Dermis microvascular lymphatic vessel endothelial cell (primary cell): ENCODE measurements at places on chromosomes 11 and 22. TPM values are rescaled to one million over a fixed set of nuclear protein-coding genes. Genes with fewer than 3 reads are reported as not detected.

DNA sequence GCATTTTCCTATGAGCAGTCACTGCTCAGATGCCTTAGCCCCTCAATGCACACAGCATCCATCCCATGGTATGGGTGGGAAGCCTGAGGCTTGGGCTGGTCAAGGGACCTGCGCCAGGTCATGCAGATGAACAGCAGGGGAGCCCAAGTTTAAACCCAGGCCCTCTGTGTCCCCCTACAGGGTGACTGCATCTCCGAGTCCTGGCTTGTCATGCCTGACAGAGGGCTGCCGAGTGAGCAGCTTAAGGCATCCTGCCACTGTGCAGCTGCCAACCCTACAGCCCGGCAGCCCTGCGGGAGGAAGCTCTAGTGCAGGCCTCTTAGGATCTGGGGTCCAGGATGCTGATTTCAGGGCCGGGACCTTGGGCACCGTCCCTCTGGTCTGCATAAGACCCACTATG is 10.0 kb downstream of the IL2RB start:
- no peak for DNase-seq

IGSF22 gene
- 0.13 and 0.26 TPM in 2 replicates for total RNA-seq

GRCh38 chr11:1546077-1546535 is 26.0 kb downstream of the DUSP8 start:
- no peak for DNase-seq

GRCh38 chr11:128827191-128827893 is 39.8 kb downstream of the KCNJ1 start:
- no peak for DNase-seq

GRCh38 chr22:19490628-19491230 is 11.0 kb downstream of the CDC45 start:
- DNase-seq, result no peak

GRCh38 chr11:126113515-126113957 is 50.9 kb upstream of the CDON start:
- DNase-seq, result peak; percentile 87

- DNase-seq, result no peak
These were observed 579 bp upstream of the CYB5R2 start for GRCh38 chr11:7673724-7674434.

CD3D gene
- not detected in 2 replicates for total RNA-seq

- no peak for DNase-seq
These were observed 258.0 kb downstream of the FAT3 start for GRCh38 chr11:92482492-92483060.

GRCh38 chr11:62682518-62682917 is 3.6 kb upstream of the UBXN1 start:
- no peak for DNase-seq

DNA sequence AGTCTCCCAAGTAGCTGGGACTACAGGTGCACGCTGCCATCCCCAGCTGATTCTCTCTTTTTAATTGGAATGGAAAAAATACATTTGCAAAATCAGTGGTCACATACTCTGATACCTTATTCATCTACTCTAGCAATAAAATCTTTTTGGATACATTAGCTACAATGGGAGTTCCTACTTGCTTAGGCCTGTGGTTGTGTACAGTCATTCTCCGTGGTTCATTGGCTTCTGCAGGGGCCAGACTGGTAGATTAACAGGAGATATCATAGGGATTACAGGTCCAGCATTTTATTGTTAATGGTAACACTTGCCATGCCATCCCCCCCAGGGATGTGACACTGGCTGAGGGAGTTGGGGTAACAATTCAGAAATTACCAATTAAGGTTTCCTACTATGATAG is 140.0 kb downstream of the ADAMTS15 start:
- DNase-seq, result no peak

DNA sequence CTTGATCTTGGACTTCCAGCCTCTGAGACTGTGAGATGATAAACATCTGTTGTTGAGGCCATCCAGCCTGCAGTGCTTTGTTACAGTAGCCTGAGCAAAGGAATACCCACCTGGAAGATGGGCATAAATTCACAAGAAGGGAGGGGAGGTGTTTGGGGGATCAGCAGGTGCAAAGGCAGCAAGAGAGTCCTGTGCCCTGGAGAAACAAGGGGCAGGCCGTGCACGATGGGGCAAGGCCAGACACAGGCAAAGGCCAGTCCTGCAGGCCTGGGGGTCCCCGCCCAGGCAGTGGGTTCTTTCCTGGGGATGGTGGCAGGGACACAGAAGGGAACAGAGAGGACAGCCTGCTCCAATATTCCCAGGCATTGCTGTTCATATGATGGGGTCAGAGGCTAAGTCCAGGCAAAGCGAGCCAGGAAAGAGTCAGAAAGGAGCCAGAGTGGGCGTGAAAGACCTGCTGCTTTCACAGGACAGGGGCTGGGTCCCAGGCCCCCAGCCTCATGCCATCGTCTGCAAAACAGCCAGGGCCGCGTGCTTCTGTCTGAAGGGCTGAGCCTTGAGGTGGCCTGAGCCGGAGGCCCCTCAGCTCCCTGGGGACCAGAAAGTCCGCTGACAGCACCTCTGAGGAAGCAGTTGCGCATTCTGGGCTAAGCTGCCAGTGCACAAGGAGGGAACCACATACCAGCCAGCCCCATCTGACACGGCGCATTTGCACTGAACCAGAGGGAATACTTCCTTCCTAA is 48.8 kb downstream of the MYEOV start:
- DNase-seq, result no peak

DNA sequence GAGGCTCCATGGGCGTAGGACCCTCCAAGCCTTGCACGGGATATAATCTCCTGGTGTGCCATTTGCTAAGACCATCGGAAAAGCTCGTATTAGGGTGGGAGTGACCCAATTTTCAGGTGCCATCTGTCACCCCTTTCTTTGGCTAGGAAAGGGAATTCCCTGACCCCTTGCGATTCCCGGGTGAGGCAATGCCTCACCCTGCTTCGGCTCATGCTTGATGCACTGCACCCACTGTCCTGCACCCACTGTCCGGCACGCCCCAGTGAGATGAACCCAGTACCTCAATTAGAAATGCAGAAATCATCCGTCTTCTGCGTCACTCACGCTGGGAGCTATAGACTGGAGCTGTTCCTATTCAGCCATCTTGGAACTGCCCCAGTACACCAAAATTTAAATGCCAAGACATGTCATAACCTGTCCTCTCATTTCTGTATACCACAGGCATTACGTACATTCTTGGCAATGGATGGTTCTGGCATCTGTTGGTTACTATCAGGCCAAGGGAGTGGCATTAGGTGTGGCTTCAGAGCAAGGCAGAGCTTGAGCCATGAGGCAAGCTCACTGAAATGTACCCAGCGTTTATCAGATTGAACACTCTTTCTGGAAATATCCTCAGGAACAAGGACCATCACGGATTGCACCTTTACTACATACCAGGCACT is 95.4 kb upstream of the GALNT18 start:
- no peak for DNase-seq

DNA sequence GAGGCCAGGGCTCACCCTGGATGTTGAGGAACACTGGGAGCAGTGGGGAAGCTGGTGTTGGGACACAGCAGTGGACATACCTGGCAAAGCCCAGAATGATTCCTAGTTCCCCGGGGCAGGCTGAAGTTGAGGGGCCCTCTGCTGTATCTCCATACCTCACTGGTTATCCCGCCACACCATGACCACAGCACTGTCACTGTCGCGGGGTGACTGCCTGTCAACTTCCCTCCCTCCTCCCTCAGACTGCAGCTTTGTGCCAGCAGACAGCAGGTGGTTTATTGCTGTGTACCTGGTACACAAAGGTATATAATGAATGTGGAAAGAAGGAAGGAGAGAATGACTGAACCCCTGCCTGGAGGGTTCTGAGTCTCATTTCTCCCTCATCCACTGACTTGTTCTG is 318.7 kb downstream of the TMEM135 start:
- no peak for DNase-seq

DNA sequence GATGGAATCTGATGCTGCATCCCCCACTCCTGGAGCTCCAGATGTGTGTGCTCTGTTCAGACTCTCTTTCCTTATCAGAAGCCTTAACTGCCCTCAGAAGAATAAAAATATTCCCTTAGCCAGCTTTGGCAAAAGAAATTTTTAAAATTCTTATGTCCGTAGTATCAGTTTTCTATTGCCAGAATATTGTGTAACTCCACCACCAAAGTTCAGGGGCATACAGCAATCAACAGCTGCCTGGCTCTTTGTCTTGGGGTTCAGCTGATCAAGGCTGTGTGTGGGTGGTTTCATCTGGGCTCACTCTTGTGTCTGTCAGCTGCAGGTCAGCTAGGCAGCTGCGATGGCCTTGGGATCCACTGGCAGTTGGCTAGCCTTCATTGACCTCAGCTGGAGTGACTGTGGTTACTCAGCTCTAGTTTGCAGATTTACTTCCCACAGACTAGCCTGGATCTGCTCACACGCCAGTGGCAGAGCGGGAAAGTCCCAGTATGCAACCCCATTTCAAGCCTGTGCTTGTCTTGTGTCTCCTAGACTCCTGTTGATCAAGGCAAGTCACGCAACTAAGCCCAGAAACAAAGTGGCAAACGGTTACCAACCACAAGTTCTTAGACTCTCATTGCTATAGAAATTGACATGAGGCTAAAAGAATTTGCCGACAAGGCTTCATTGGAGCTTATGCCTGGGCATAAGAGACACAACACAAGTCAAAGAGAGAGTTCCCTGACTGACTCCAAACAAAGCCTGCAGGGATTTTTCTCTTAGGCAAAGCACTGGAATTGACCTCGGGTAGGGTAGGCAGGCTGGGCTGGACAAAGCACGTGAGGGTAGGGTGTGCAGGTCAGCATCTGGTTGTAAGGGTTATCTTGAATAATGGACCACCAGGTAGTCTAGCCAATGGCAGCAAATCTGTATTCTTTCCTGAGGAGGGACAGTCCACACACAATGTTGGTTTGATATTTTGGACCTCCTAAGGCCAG is 7.5 kb downstream of the TMEM138 start:
- DNase-seq, result no peak

GRCh38 chr11:120009938-120010337 is 128.0 kb downstream of the TRIM29 start:
- DNase-seq, result no peak

GRCh38 chr11:34558211-34558610 is 44.6 kb upstream of the ELF5 start:
- no peak for DNase-seq

GRCh38 chr11:65416341-65416824 is 6.2 kb upstream of the NEAT1 start:
- peak; percentile 70 for DNase-seq

DNA sequence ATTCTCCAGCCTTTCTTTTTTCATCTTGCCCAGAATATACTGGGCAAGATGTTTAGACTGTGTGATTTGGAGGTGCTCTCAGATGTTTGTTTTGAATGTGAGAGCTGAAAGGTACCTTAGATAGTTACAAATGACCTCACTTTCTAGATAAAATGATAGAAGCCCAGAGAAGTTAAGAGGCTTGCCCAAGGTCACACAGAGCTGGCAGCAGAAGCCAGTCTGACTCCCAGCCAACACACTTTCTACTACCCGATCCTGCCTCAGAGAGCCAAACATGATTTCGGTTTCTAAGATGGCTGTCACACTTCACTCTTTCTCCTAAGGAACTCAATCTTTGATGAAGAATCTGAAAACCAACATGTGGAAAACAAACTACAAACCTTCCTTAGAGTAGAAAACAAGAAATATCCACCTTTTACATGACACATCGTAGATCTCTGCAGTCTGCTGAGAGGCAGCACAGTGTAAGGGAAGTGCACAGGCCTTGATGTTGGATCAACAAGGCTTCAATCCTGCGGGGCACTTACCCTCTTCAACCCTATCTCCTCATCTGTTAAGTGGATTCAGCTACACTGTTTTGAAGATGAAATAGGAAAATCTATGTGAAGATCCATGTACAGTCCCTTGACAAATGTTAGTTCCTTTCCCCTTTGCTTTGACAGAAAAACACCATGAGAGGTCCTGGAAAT is 58.6 kb downstream of the SYTL2 start:
- DNase-seq, result no peak

SHISAL1 gene
- under 0.01 TPM in 2 replicates for total RNA-seq

DNA sequence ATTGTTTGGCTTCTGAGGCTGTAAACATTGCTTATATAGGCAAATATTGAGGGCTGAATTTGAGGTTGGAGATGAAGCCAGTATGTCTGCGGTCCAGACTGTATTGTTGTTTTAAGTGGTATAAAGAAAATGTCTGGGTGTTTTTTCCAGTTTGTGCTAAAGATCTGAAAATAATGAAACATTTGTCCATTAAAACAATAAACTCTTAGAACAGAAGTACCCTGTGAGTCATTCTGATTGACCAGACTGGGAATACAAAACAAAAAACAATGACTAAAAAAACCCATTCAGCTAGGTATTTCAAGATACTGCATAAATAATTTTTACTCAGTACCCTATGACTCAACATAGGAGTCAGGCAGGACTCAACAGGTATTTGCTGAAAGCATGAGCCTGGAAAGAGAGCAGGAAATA is 20.4 kb downstream of the ALKBH8 start:
- peak; percentile 91 for DNase-seq

- no peak for DNase-seq
These were observed 18.8 kb downstream of the ADORA2A start for GRCh38 chr22:24446260-24446611.

DNA sequence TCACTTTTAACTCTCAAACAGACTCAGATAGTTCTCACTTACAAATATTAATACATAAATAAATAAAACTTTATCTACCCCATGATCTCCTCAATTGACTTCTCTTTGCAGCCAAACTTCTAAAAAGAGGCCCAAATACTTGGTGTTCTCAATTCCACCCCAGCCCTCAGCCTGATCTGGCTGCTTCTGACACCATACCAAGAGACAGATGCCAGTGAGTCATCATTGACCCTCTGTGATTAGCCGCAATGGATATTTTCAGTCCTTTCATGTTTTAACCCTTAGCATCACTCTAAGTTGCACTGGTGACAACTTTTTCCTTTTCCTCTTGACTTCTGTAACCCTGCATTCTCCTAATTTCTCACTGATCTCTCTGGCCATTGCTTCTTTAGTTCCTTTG is 184.1 kb upstream of the ARHGAP20 start:
- no peak for DNase-seq

CCDC188 gene
- total RNA-seq, result 4.9 and 5.0 TPM in 2 replicates

DNA sequence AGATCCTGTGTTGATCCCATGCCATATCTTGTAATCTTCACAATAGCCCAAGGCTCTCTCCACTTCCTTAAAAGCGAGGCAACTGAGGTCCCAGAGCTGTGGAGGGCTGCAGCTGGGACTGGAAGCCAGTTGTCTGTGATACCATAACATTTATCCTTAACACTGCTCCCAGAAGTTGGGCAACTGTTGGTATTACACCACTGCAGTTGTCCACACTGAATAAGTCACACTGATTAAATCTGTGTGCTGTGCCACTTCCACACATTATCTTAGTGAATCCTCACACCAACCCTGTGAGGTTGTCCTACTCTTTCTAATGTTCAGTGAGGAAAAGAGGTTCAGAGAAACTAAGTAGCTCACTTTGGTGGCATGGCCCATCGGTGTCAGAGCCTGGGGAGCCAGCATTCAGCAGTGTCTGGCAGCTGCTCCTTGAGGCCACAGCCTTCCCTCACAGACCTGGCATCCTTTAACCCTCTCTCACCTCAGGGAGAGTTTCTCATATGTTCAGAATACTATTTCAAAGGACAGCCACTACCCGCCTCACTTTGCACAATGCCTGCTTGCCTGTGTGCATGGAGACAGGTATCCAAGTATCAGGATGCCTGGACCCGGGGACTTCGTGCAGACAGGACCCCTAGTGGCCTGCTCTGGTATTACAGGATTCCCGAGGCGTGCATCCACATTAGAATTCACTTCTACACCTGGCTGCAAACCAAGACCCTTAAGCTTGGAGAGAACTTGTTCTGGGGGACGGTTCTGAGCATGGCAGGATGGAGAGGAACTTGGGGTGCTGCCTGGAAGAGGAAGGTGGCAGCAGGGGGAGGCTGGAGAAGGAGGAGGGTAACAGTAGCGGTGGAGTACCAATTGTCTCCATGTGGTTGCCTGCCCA is 221.9 kb upstream of the TBCEL start:
- peak; percentile 35 for DNase-seq

GRCh38 chr11:69377029-69377952 is 83.3 kb downstream of the MYEOV start:
- no peak for DNase-seq
